ENCODE measurements at places on chromosomes 1 and 21. TPM values are rescaled to one million over a fixed set of nuclear protein-coding genes. Genes with fewer than 3 reads are reported as not detected.

RPF1 gene
- total RNA-seq: 41.0 TPM

PRDM16 gene
- total RNA-seq: not detected

- no peak overlapping the region for H3K27ac ChIP-seq
- H3K27me3 ChIP-seq: peaks cover 5% of the 10 kb centered on the region
- no peak overlapping the region for H3K4me3 ChIP-seq
These were observed 244.0 kb downstream of the DNM3 start for GRCh38 chr1:172085317-172085716.

- H3K4me3 ChIP-seq: no peak overlapping the region
- no peaks in the 10 kb centered on the region for H3K4me1 ChIP-seq
- no peak for DNase-seq
- peaks cover 2% of the 10 kb centered on the region for H3K36me3 ChIP-seq
- H3K27ac ChIP-seq: no peak overlapping the region
These were observed 25.7 kb upstream of the ERO1B start for GRCh38 chr1:236307435-236307834.

DNA sequence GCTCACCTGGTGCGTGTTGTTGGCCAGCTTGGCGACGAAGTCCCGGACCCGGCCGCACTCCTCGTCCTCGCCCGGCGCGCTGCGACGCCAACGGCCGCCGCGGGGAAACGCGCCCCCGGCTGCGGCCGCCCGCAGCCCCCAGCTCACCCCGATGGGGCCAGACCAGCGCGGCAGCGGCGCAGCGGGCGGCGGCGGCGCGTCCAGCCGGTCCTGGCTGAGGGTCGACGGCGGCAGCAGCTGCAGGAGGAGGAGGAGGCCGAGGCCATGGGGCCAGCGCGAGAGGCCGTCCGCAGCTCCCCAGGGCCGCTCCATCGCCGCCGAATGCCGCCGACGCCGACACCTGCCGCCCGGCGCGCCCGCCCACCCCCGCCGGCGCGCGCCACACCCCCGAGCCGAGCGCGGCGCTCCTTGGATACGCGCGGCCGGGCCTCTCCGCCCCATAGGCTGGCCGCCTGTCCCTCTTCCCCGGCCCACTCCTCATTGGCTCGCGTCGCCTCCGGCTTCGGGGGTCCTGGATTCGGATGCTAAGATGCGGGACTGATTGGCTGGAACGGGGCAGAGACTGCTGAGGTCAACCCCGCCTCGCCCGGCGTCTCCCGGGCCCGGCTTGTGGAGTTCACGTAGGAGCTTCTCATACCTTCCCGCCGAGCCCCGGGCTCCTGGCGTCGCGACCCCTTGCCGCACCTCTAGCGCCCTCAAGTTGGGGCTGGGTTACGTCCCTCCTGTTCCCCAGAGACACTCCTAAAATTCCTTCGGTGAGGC, at the start of gene SORT1:
Gene SORT1, minus strand, starts transcription at position 338 of the 762 bp plus-strand sequence. Its CDS starts 26 bp downstream, at position 312.
- peaks cover 46% of the 10 kb centered on the region for H3K27me3 ChIP-seq
- H3K4me3 ChIP-seq: peak within 1 kb of the TSS; percentile 87
- H3K27ac ChIP-seq: no peak within 1 kb of the TSS
- DNase-seq: peak; percentile 21

ALPL gene
- total RNA-seq: not detected

GRCh38 chr1:6485168-6486101, 6.0 kb downstream of the PLEKHG5 start:
- H3K27ac ChIP-seq: peak overlapping the region; percentile 80
- peaks cover 19% of the 10 kb centered on the region for H3K27me3 ChIP-seq
- peaks cover 22% of the 10 kb centered on the region for H3K4me1 ChIP-seq
- peak overlapping the region; percentile 78 for H3K4me3 ChIP-seq

All from T-helper 17 cell (primary cell).